Metanephros (tissue), 2 donors: ENCODE measurements at places on chromosomes 13 and 19. TPM values are rescaled to one million over a fixed set of nuclear protein-coding genes. Genes with fewer than 3 reads are reported as not detected.

The PSG4 gene
- not detected for total RNA-seq

The FLT1 gene
- total RNA-seq = 84.8 TPM

The S1PR2 gene
- 13.9 TPM for total RNA-seq

The TNFAIP8L1 gene
- total RNA-seq = 15.0 TPM

The FLT3 gene
- 0.64 TPM for total RNA-seq

The UCHL3 gene
- 6.6 TPM for total RNA-seq

The ERCC5 gene
- 68.4 TPM for total RNA-seq

The RNF6 gene
- 20.0 TPM for total RNA-seq

The OR7C1 gene
- under 0.01 TPM for total RNA-seq

The SLITRK6 gene
- 7.7 TPM for total RNA-seq

The NCCRP1 gene
- total RNA-seq = 2.3 TPM

The PODNL1 gene
- 0.76 TPM for total RNA-seq

The CEACAM8 gene
- 2.5 TPM for total RNA-seq

The CGB5 gene
- total RNA-seq = not detected

The CBY2 gene
- 0.99 TPM for total RNA-seq

The BLVRB gene
- 121 TPM for total RNA-seq

The WASF3 gene
- 22.5 TPM for total RNA-seq

The ZNF730 gene
- 9.1 TPM for total RNA-seq

The ECSIT gene
- 49.9 TPM for total RNA-seq

The ATP8A2 gene
- 4.1 TPM for total RNA-seq

The SIGLEC5 gene
- total RNA-seq = 0.88 TPM

The HIF3A gene
- total RNA-seq = 194 TPM

The UBA52 gene
- total RNA-seq = 1,386 TPM

The CGB2 gene
- total RNA-seq = not detected

The PRSS57 gene
- 3.1 TPM for total RNA-seq

The ADGRE2 gene
- 1.3 TPM for total RNA-seq

The KLK12 gene
- total RNA-seq = not detected

The ZNF526 gene
- total RNA-seq = 10.2 TPM

The TPTE2 gene
- not detected for total RNA-seq

The BCAM gene
- 467 TPM for total RNA-seq

The C19orf85 gene
- not detected for total RNA-seq

The IGFL2 gene
- total RNA-seq = not detected

The AMH gene
- 1.3 TPM for total RNA-seq

The SPACA4 gene
- total RNA-seq = not detected

The MYH14 gene
- total RNA-seq = 33.0 TPM

The LILRB4 gene
- total RNA-seq = 2.9 TPM
